Karpas-422 (cell line): ENCODE measurements at places on chromosomes 2 and 18. TPM values are rescaled to one million over a fixed set of nuclear protein-coding genes. Genes with fewer than 3 reads are reported as not detected.

- DNase-seq = no peak
Observed at GRCh38 chr2:38122344-38122743, 46.4 kb upstream of the CYP1B1 start.

Gene SCYGR4
- not detected in 2 replicates for total RNA-seq

- peak; percentile 76 for DNase-seq
Observed at GRCh38 chr18:48412339-48412929, 3.3 kb upstream of the ZBTB7C start.

DNA sequence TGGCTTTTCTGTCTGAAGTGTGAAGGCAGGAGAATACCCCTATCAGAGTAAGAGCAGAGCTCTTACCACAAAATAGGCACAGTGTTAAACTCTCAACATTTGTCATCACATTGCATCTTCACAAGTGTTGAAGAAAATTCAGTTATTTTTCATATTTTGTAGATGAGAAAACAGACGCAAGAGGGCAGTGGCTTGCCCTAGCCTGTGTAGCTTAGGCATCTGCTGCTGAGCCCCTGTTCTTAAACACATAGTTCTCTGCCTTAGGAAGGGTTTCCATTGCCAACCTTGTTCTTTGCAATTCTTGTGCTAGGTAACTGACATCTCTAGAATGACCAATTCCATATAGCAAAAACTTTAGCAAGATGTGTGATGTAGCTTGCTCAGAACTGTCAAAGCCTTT lies 112.7 kb upstream of the RMDN2 start:
- peak; percentile 60 for DNase-seq

Gene DAW1
- not detected in 2 replicates for total RNA-seq

- DNase-seq = no peak
Observed at GRCh38 chr18:74264303-74265020, 27.3 kb downstream of the CYB5A start.

DNA sequence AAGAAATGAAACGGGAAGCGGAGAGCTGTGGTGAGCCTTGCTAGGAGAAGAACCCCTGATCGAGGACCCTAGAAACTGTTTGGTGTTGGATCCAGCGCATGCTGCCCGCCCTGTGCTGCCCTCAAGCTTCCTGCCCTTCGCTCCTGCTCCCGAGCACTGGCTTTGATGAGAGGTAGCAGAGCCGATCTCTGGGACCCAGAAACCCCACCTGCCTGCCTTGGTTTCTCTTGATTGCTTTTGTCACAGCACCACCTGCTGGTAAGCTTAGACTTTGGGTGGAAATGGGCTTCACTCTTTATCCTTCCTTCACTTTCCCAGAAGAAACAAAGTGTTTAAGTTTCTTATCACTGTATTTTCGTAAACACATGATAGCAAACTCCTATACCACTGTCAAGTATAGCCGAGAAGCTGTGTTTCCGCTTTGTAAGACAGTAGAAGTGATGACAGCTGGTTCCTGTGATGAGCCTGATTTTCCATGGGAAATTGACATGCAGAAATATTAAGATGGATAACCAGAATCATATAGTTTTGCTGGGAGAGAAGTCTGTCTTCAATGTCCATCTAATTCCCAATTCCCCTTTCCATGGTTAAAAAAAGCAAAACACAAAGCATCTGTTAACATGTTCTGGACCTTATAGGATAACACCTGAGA lies 267.4 kb downstream of the PHLPP1 start:
- peak; percentile 80 for DNase-seq

GRCh38 chr2:241985986-241986329 lies 116.4 kb downstream of the RTP5 start:
- DNase-seq = no peak

DNA sequence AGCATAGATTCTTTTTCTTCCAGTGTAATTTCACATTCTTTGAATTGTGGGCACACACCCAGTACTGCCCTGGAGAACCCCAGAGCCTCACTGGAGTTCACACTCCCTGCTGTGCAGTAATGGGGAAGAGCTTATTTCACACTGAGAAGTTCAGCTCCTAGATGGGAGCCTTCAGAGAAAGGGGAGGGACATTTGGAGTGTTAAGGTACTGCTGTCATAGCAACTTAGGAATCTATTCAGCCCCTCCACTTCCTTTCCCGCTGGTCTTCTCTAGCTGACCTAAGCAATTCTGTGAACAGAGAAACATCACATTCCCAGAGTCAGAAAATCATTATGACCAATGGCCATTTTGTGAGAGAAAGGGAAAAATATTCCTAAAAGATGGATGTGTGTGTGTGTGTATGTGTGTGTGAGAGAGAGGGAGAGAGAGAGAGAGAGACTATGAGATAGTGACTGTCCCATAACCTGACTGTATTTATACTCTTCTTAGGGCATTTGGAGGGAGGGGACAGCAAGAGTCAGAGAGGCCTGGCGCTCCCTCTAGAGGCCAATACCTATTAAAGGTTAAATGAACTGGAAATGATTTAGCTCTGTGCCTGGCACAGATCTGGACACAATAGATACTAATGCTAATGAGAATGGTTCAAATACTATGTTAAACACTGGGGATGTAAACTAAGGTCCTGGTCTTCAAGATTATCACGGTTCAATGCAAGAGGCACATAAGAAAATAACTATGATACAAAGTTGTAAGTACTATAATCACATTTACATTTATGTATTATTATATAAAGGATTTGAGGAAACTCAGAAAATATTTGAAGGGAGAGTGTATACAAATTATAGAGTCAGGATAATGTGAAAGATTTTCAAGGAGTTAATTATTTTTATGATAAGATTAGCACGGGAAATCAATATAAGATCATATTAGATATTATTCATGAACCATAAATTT lies 41.5 kb upstream of the RPE start:
- peak; percentile 84 for DNase-seq

- no peak for DNase-seq
Observed at GRCh38 chr18:42765302-42765701, 350.2 kb downstream of the RIT2 start.

Gene DLGAP1
- 4.8 and 8.8 TPM in 2 replicates for total RNA-seq

DNA sequence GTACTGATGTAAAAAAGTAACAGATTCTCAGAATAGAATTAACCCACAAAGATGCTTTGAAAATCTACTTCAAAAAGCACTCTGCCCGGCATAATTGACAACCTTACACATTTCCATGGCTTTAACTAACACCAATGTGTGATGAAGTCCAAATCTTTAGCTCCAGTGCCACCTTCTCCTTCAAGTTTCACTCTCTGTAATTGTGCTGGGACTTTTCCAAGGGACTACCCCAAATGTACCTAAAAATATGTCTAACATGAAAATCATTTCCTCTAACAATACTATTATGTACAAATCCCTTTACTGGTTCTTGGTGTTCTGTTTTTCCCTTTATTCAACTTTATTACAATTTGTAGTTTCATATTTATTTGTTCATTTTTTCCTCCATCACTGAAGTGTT lies 20.6 kb upstream of the UBE2E3 start:
- no peak for DNase-seq

- DNase-seq = no peak
Observed at GRCh38 chr2:197010200-197011020, 83.9 kb upstream of the PGAP1 start.

- DNase-seq = no peak
Observed at GRCh38 chr2:15620857-15621471, 29.3 kb downstream of the DDX1 start.
